ENCODE measurements at places on chromosomes 16 and 17.
A peak's percentile ranks its signal among the peaks of the same experiment; 100 is the strongest.

GRCh38 chr17:64385187-64386083 lies 5.2 kb downstream of the PECAM1 start:
- DNase-seq: peak; percentile 36

DNA sequence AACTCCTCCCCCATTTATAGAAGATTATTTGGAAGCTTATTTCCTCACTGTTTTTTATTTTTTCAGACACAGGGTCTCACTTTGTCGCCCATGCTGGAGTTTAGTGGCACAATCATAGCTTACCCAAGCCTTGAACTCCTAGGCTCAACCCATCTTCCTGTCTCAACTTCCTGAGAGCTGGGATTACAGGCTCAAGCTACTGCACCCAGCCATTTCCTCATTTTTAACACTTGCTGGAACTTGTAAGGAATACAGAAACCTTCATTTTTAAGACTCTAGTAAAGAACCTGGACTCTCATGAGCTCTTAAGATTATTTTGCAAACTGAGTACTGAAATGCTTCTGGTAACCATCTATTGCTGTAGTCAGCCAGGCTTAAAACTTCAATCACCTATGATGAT lies 29.9 kb downstream of the KANSL1 start:
- no peak for DNase-seq

DNA sequence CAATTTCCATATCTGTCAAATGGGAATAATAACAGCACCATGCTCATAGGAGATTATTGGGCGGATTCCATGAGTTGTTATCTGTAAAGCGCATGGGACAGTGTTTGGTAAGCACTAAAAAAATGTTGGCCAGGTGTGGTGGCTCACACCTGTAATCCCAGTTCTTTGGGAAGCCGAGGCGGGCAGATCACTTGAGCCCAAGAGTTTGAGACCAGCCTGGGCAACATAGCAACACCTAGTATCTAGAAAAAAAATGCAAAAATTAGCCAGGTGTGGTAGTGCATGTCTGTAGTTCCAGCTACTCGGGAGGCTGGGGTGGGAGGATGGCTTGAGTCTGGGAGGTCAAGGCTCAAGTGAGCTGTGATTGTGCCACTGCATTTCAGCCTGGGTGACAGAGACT lies 66.8 kb upstream of the NFAT5 start:
- DNase-seq: no peak

- no peak for DNase-seq
Observed at GRCh38 chr16:23893986-23894385, 58.2 kb downstream of the PRKCB start.

GRCh38 chr17:28738680-28739384 lies 5.0 kb upstream of the TRAF4 start:
- DNase-seq: no peak

DNA sequence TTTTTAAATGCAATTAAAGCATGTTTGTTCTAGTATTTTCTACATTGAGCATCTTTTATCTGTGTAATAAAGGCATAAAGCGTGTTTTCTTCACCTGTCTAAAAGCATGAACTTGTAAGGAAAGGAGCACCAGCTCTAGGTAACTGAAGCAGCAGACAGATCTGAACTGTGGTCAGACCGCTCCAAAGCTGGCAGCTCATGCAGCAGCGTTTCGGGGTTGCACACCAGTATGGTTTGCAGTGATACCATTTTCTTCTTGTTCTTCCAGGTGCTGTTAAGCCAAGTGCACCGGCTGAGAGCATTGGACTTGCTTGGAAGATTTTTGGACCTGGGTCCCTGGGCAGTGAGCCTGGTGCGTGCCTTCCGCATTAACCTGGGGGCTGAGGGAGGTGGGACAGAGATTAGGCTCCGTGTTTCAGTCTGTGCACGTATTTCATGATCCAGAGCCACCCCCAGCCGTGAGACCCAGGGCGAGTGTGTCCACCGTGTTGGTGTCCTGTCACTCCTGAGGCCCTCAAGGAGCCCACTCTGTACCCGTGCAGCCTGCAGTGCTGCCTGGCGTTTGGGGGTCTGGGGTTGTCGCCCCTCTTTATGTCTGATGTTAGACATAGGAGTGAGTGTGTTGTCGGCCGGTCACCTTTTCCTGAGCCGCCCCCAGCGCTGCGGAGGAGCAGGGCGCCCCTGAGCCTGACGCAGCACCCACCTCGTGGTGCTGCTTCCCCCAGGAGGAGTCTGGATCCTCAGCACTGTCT lies 136.3 kb upstream of the CHMP6 start:
- no peak for DNase-seq

DNA sequence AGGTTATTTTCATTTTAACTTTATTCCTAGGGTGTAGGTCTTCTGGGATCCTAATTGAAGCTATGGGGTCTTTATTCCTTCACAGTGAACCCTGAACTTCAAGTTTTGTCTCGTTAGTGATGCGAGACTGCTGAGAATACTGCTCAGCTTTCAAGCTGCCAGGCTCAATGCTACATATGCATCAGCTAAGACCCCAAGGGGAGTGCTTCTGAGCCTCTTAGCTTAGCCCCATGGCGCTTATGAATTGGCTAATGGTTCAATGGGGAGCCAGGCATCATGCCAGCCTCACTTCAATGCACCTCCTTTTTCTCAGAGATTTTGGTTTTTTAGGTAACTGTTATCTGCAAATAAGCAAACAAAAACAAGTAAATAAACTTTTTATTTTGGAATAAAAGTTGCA lies 94.1 kb upstream of the SIAH1 start:
- DNase-seq: no peak

GRCh38 chr17:73870068-73870467 lies 225.8 kb upstream of the SDK2 start:
- no peak for DNase-seq

All from 8988T (cell line).